Fibroblast of upper back skin (primary cell): ENCODE measurements at places on chromosomes 7 and 10.

GRCh38 chr7:69598487-69599285 is 411 bp downstream of the AUTS2 start:
- peak; percentile 60 for DNase-seq

DNA sequence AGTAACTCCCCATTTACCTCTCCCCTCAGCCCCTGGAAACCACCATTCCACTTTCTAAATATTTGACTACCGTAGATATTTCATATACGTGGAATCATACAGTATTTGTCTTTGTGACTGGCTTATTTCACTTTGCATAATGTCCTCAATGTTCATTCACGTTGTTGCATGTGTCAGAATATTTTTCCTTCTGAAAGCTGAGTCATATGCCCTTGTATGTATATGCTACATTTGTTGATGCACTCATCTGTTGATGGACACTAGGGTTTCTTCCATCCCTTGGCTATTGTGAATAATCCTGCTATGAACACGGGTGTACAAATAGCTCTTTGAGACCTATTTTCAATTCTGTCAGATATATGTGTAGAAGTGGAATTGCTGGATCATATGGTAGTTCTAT is 25.8 kb upstream of the TSPAN13 start:
- no peak for DNase-seq

- DNase-seq = no peak
Observed at GRCh38 chr7:44415510-44415909, 74.9 kb downstream of the NUDCD3 start.

DNA sequence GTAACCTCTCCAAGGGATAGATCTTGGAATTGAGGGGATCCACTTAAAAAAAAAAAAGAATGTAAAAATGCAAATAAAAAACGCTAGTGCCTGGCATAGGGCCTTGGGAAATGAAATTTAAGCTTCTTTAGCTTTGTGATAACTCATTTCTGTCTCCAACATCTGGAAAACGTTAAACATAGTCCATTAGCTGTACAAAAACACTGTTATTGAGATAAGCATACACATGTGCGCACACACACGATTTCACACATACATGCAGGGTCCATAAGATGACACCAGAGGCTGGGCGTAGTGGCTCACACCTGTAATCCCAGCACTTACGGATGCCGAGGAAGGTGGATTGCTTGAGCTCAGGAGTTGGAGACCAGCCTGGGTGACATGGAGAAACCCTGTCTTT is 13.7 kb upstream of the CUL2 start:
- DNase-seq = no peak

- DNase-seq = no peak
Observed at GRCh38 chr7:155252892-155253501, 44.7 kb upstream of the INSIG1 start.

DNA sequence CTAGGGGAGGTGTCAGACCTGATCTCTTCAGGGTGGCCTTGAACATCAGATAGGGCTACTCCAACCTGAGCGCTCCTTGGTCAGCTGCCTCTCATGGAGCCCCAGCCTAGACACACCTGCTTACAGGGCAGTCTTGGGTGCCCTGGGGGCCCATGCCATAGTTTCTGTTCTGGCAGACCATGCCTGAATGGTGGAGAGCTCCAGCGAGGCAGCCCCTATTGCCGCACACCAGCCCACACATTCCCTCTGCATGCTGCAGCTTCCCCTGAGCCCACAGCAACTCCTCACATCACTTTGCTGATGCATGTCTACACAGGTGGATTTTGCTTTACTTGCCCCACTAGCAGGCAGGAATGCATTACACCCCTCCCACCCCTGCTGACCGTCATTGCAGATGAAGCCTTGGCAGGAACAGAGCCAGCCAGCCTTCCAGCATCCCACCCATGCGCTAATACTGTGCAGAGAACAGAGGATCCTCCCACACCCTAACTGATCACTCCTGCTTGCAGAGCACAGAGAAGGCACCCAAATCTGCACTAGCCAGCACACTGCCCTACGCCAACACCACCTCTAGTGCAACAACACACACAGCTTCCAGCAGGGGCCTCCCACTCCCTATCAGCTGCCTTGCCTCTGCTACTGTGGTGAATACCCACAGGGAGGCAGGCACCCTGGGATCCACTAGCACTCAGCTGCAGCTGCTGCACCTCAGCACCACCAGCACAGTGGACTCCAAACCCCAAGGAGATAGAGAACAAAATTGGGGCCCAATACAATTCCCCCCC is 43.0 kb upstream of the GRM3 start:
- no peak for DNase-seq

GRCh38 chr7:129210256-129210988 is 14.4 kb upstream of the AHCYL2 start:
- peak; percentile 34 for DNase-seq

GRCh38 chr7:2138146-2138765 is 94.5 kb downstream of the MAD1L1 start:
- no peak for DNase-seq

DNA sequence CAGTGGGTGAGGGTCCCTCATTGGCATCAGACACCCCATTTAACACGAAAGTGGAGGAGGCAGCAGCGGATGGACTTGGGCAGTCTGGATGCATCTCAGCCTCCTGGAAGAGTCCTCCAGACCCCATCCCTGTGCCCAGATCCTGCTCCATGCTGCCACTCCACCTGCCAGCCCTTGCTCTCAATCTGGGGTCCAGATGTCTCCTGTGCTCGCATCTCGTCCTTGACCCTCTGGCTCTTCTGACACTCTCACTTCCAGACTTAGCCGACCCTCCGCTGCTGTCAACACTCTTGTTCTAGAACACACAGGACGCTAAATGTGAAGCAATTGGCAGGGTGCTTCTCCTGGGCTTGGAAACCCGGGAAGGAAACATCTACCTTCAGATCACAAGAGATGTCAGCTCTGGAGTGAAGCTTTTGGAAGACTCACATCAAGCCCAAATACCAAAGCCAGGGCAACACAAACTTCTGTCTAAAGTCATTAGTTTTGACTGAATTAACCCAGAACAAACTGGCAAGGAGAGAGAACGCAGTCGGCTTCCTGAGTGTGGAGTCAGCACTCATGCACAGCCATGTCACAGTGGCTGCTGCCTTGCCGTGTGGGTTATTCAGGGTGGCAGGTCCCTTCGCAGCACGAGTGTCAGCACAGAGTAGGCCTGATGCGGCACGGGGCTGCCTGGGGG is 379.1 kb downstream of the TCERG1L start:
- no peak for DNase-seq

DNA sequence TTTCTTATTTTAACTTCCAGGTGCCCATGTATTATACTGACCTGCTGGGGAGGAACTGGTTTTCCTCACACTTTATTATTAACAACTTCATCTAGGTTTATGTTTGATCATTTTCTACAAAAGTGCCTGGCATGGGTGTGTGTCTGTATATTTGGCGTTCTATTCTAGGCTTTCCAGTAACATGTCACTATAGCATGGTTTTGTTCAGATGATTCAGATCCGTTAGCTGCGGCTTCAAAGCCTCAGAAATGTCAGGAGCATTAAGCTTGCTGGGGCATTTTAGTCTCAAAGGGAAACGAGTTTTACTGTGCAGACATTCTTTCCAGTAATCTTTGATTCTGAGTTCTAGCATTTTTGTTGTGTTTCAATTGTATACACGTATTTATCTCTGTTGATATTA is 2.3 kb downstream of the INPP5A start:
- DNase-seq = peak; percentile 73

- no peak for DNase-seq
Observed at GRCh38 chr10:35520996-35521395, 84.1 kb upstream of the GJD4 start.

DNA sequence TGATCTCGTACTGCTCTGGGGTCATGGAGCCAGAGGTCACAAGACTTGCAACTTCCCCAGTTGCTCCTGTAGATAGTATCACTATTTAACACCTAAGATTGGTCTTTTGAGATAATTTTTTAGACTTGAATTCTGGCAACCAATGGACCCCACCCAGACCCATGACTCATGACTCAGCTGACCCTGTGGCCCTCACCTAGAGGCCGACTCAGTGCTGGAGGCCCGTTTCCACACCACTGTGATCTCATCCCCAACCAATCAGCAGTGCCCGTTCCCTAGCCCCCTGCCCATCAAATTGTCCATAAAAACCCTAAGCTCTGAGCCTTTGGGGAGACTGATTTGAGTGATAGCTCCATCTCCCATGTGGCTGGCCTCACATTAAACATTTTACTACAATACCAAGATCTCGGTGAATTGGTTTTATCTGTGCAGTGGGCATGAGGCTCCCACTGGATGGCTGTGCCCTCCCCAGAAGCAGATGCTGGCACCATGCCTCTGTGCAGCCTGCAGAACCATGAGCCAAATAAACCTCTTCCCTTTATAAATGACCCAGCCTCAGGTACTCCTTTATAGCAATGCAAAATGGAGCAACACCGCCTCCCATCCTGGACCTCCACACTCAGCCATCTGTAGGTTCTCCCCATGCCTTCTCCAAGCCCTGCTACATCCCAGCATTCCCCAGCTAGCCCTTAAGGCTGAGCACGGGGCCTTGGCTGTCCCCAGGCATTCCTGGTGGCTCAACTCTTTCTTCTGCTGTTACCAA is 98.8 kb downstream of the PRKAG2 start:
- no peak for DNase-seq

DNA sequence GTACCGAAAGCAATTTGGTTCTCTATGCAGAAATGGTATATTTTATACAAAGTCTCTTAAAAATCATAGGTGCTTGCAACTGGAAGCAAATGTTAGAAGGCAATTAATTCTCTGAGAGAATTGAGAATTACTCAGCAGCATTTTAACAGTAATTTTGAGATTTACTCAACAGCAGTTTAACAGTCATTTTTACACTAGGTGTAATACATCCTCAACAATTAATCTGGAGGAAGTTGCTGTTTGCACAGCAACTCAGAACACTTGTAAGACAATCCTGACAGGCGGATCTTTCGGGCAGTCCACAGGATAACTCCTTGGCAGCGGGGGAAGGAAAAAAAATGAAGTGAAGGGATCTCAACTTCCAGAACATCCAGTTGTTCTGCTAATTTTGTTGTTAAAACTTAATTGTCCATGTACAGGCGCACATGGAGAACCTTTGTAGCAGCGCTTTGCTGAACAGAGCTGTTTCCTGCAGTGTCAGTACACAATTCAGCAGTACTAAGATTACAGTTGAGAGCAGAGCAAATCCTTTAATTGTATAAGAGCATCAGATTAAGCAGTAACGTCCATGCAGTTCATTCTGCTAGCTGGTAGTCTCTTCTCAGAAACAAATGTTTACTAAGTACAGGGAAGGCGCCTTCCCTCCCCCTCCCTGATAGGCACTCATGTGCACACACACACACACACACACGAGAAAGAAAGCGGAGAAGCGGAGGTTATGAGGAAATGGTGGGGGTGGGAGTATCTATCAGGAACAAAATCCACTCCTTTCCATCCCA is 43.8 kb downstream of the ENO4 start:
- no peak for DNase-seq

DNA sequence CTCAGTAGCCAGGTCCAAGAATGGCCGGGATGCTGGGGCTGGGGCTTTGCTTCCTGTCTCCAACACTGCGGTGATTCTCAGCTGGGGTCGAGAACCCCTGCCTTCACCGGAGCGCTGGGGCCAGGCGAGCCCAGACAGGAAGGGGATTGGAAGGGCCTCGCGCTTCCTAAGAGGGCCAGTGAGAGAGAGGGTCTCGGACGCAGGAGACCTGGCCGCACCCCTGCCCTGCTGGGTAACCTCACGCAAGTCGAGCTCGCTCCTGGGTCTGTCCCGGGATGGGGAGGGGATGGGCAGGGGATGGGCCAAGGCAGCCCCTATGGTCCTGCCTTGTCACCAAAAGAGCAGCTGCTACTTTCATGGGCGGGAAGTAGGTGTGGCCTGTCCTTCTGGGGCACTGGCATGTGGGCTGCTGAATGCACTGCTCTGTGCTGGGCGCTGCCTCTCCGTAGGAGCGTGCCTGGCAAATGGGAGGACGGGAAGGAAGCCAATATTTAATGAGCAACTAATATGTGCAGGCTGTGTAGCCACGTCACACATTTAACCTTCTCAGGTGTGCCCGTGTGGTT is 20.0 kb downstream of the KCNK18 start:
- peak; percentile 5 for DNase-seq

GRCh38 chr7:152462995-152463708 is 27.3 kb upstream of the KMT2C start:
- DNase-seq = peak; percentile 57

DNA sequence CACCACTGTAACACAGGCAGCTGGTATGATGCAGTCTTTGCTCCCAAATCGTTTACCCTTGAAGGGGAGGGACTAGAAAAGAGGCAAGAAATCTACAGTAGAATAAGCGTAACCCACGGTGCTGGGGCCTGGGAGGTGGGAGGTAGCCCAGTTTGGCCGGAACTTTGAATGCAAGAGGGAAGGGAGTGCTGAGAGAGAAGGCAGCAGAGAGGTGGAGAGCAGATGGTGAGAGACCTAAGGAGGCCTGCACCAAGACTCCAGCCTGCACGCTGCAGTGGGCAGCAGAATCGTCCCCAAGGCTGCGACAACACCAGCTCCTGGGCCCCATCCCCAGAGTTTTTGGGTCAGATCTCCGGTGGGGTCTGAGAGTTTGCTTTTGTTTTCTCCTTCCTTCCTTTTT is 547.5 kb downstream of the GALNT17 start:
- no peak for DNase-seq

- no peak for DNase-seq
Observed at GRCh38 chr7:105857009-105857952, 19.1 kb downstream of the ATXN7L1 start.
